Fibroblast of lung (primary cell): ENCODE measurements at places on chromosomes 2 and 18.

DNA sequence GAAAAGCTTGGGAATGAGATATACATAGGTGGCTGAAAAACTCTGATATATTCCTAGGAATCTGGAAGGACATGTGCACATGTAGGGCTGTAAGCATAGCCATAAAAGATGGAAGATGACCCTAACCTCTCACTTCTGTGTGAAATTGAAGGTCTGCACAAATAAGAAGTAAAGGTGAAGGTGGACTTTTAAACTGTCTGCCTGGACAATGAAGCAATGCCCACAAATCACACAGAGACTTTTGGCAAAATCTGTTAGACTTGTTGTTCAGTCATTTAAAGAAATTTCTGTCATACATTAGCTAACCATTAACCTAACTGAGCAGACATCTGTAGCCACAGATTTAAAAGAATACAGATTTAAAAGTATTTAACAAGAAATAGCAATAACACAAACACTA lies 65.3 kb upstream of the CCDC178 start:
- DNase-seq, result no peak

DNA sequence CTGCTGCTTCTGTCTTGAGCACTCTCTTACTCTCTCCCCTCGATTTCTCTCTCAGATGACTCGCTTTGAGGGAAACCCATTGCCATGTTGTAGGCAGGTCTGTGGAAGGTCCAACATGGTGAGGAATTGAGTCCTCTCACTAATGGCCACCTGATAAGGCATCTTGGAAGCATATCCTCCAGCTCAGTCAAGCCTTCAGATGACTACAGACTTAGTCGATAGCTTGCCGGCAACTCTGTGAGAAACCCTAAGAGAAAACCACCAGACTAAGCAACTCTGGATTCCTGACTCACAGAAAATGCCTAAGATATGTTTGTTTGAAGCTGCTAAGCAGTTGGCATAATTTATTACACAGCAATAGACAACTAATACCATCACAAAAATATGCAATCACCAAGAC lies 51.2 kb downstream of the WDR75 start:
- DNase-seq, result no peak

- no peak for DNase-seq
Observed at GRCh38 chr18:1906421-1906820, 664.9 kb downstream of the METTL4 start.

DNA sequence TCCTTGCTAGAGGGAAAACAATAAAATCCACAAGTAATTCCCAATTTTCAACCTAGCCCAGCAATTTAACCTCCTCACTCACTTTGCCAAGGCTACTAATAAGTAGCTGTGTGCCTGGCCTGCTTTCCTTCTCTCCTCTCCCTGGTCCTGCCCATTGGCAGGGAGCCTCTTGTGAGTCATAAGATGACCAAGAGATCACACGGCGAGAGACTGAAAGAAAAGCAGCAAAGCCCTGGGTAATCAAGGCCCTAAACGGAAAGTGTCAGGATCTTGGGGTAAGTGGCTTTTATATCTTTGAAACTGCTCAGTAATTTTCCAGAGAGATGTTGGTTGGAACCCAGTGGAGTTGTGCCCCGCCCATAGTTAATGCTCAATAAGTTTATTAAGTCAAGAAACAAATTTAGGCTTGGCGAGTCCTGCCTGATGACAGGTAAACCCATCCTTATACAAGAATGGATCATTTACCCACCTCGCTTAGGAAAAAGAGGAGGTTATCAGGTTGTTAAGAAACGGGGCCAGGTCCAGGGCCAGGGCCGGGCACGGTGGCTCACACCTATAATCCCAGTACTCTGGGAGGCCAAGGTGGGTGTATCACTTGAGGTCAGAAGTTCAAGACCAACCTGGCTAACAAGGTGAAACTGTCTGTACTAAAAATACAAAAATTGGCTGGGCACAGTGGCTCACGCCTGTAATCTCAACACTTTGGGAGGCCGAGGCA lies 10.0 kb upstream of the ADAM17 start:
- DNase-seq, result peak; percentile 95

GRCh38 chr2:40434731-40435271 lies 17.1 kb downstream of the SLC8A1 start:
- DNase-seq, result peak; percentile 90

DNA sequence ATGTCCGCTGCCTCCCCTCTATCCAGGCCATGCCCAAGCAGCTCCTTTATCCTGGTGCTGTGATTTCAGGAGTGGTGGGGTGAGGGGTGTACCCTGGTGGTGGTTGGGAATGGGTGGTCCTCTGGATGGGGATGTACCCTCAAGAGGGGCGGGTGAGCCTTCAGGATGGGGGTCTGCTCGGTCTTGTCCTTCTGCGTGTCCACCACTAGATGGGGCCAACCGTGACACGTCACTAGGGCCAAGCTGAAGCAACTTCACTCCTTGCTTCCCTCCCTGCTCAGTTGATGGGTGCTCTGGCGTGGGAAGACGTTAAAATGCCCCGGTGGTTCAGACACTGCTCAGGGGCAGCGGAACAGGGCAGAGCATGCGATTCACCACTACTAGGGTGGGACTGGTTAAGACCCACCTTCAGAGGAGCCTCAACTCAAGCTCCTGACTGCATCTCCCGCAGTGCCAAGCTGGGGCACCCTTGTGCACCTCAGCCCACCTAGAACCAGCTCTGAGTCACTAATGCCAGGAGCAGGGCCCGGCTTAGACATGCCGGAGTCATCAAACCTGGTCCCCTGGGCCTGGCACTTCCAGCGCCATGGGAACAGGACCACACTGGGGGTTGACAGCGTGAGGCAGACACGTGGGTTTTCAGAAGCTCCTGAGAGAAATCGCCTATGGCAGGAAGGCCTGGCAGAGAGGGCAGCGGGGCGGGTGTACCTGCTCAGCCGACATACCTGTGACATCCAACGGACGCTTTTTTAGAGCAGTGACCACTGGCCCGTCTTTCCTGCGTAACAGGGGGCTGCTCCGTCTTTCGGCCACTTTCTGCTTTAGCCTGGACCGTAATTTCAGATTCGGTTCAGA lies 256.7 kb downstream of the HDAC4 start:
- DNase-seq, result peak; percentile 63

GRCh38 chr2:233075966-233076339 lies 15.8 kb downstream of the INPP5D start:
- DNase-seq, result no peak

DNA sequence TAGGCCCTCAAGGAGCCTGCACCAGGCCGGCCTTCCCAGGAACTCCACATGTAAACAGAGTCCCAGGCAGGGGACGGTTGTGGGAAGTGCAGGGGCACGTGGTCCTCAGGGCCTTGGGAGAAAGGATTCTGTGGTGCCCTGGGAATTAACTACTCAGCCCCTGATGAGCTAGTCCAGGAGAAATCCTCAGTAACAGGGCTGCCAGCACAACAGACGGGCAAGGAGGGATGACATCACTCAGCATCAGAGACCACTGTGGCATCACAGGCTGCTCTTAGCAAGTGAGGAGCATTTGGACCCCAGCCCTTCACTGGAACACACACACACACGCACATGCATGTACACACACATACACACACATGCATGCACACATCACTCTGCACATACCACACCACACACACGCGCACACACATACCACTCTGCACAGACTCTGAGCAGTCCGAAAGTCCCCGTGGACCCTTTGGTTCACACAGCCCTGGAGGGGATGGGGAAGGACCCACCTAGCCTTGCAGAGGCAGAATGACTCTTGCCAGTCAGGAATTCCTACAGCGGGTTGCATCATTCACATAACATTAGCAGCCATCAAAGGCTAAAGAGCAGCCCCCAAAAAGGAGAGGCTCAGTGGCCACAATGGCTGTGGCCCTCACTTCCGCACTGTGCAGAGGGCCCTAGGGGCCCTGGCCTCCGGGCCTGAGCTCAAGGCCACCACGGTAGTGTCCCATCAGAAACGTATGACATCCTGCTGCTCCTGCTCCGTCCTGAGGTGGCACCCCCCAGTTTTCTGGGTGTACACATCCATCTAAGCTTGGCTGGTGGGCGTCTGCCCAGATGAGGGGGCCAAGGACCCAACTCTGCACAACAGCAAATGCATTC lies 1.9 kb upstream of the NMUR1 start:
- peak; percentile 8 for DNase-seq

DNA sequence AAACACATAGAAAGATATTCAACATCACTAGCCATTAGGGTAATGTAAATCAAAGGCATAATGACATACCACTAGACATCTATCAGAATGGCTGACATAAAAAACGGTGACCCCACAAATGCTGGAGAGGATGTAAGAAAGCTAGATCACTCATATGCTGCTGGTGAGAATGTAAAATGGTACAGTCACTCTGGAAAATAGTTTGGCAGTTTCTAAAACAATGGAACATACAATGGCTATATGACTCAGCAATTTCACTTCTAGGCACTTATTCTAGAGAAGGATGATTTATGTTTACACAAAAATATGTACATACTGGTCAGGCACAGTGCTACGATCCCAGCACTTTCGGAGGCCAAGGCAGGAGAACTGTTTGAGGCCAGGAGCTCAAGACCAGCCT lies 87.3 kb downstream of the COLEC12 start:
- no peak for DNase-seq

DNA sequence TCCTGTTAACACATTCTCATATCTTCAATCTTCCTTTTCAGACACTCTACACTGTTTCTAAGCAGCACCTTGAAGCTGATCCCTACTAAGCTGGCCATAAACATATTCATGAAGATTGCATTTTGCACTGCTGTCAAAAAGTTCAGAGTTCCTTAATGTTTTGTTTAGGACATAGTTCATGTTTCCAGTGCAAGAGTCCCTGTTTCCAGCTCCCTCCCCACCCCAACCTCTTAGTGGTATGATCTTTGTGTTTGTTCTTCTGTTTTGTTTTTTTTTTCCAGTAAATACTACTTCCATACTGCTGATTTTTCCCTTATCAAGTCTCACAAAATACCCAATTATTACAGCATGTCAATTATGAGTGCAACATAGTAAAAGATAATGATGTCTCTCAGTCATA lies 4.1 kb upstream of the SLC40A1 start:
- no peak for DNase-seq

DNA sequence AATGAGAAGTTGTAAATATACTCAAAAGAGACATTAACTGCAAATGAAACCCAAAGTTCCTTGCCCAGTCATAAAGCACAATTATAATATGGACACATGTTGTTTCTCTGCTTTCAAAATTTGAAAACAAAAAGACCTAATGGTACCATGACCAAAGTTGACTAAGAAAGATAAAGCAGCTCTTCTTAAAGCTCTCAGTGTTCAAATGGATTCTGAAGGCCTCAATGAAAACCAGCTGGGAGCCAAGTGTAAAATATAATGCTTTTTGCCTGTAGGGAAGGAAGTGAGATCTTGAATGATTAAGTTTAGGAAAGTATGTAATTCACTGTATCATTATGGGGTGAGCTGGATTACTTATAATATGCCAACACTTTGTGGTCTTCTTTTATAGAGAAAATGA lies 178.6 kb downstream of the SATB2 start:
- DNase-seq, result no peak

DNA sequence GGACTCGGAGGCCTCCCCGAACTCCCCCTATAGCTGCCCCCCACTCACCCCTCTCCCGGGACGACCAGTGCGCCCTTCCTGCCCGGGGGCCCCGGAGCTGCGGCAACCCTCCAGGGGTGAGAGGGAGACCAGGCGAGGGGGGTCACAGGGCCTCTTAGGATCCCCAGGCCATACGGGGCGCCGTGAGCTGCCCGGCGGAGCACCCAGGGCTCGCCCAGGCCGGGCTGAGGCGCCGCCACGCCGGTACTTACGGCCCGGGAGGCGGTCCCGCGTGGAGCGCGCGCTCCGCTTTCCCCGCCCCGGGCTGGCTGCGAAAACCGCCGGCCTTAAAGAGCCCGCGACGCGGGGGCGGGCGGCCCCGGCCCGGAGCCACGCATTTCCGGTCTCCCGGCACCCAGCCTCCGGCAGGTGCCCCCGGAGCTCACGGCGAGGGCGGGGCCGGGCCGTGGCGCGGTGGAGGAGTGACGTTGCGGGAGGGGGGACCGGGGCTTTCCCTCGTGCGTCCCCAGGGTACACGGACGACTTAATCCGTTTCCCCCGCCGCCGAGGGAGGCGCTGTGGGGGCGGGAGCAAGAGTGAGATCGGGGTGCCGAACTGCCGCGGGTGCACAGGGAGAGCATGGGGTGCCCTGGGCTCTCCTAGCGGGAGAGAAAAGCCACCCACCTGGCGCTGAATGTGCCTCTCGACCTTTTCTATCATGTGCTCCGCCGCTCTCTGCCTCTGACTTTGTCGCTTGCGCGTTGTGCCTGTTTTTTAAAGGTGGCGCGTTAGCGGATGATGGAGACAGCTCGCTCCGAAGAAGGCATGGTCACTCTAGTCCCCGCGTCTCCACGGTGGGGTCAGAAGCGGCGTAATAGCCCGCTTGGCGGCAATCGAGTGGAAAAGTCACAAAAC lies at the start of gene METTL21A:
Gene METTL21A (minus strand): TSS at position 381 of the 894 bp plus-strand sequence. CDS start 1,019 bp downstream, outside the sequence.
- peak; percentile 86 for DNase-seq

DNA sequence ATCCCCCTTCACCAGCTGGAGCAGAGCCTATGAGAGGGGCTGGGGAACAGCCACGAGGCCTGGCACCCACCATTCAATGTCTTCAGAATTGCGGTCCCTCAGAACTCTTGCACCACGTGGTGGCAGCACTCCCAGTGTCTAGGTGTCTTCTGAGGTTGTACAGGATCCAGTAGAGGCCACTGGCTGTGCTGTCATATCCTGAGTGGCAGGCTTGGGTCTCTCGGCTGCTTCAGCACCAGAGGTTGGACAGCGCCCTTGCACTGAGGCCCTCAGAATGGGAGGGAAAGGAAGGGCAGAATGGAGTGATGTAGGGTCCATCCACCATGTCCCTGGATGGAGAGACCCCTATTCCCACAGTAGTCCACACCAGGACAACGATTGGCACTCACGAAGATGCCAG lies 112.0 kb upstream of the TEKT4 start:
- no peak for DNase-seq

DNA sequence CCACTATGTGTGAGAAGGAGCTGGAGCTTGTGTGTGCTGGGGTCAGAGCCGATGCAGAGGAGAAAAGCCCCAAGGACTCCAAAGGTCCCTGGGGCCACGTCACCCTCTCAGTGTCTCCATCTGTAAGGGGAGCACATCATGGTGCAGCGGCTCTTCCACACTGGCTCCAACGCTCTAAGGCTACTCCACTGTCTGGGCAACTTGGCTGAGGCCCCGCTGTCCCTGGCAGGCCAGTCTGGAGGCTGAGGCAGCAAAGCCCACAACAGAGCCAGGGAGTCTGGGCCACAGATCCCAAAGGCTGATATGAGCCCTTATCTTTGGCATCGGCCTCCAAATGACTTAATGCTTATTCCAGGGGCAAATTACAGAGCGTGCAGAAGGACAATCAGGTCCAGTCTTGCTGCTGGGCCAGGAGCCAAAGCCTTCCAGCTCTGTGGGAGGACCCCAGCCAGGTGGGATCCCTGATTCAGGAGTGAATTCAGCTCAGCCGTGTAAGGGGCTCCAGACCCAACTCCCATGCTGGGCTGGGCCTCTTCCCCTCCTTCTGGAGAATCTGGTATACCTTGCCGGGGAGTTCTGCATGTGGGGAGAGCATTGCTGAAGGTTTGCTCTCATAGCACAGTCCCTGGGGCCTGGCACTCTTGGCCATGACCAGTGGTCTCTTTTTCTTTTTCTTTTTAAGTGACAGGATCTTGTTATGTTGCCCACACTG lies 1.8 kb upstream of the DUSP2 start:
- DNase-seq, result no peak

DNA sequence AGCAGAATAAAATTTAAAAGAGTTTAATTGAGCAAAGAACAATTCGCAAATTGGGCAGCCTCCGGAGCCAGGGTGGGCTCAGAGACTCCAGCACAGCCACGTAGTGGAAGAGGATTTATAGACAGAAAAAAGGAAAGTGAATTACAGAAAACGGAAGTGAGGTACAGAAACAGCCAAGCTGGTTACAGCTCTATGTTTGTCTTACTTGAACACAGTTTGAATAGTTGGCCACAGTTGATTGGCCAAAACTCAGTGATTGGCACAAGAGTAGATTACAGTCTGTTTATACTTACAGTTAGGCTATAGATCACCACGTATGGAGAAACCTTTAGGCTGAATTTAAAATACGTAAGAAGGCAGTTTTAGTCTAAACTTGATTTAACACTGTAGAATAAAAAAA lies 78.8 kb upstream of the NEDD4L start:
- DNase-seq, result no peak
